ENCODE measurements at places on chromosomes 4 and X. TPM values are rescaled to one million over a fixed set of nuclear protein-coding genes. Genes with fewer than 3 reads are reported as not detected.

GRCh38 chr4:10120943-10121567, 4.5 kb upstream of the WDR1 start:
- no peak overlapping the region for H3K27ac ChIP-seq
- H3K4me1 ChIP-seq: peaks cover 37% of the 10 kb centered on the region
- H3K4me3 ChIP-seq: no peak overlapping the region

DNA sequence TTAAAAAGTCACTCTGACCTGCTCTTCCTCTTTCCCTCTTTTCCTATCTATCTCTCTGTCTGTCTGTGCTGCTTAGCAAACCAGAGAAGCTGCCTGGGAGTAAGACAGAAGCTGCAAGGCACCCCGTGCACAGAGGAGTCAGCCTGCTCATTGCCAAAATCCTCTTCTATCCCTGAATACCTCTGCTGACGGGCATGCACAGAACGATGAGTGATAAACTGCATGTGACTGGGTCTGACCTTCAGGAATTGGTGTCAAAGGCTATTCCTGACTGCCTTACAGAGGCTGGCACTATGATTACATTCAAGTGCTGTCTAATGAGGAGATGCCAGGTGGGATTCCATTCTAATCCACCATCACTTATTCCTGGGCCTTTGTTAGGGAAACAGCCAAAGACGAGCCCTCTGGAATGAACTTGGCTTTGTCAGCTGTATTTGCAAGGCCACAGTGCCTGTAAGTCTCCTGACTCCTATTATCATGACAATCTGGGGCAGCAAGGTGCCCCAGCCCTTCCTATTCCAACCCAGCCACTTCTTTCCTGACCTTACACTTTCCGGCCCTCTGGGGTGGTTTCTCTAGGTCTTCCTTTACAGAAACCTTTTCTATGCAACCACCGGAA, 45.4 kb upstream of the CTAG2 start:
- peaks cover 7% of the 10 kb centered on the region for H3K4me1 ChIP-seq
- peaks cover 2% of the 10 kb centered on the region for H3K36me3 ChIP-seq
- H3K27ac ChIP-seq: no peak overlapping the region
- H3K27me3 ChIP-seq: no peaks in the 10 kb centered on the region
- no peak for DNase-seq

DNA sequence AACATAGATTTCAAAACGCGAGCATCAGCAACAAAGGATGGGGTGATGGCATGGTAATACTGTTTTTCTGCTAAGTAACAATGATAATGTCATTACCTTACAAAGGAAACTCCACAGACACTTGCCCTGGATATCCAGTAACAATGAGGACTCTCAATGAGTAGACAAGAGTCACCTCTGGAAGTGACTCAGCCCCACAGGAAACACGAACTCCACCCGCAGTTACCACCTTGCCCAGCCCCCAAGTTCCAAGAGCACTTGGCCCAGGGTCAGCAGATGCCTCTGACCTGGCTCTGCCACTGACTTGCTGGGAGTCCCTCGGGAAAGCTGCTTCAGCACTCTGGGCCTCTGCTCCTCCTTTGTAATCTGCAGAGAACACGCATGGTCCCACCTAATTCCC, 110.3 kb upstream of the MAP3K15 start:
- no peak for DNase-seq
- peaks cover 52% of the 10 kb centered on the region for H3K4me1 ChIP-seq
- H3K27ac ChIP-seq: peak overlapping the region; percentile 55
- no peak overlapping the region for H3K4me3 ChIP-seq

DNA sequence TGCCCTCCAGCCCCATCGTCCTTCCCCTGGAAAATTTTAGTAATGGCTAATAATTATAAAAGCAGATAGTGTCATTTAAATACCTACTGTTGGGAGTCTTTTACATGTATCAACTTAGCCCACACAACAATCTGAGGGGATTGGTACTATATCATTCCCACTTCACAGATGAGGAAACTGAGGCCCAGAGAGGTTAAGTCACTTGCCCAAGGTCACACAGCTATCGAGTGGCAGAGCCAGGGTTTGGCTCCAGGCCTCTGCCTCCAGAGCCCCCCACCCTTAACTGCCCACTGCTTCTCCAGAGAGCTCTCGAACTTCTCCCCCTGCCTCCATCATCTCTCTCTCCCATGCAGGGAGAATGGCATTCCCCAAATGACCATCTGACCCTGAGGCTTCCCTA, 7.4 kb downstream of the C4orf50 start:
- no peak for DNase-seq
- no peak overlapping the region for H3K4me3 ChIP-seq
- H3K27me3 ChIP-seq: peaks cover 45% of the 10 kb centered on the region
- H3K36me3 ChIP-seq: no peaks in the 10 kb centered on the region
- no peak overlapping the region for H3K27ac ChIP-seq
- no peaks in the 10 kb centered on the region for H3K4me1 ChIP-seq

DNA sequence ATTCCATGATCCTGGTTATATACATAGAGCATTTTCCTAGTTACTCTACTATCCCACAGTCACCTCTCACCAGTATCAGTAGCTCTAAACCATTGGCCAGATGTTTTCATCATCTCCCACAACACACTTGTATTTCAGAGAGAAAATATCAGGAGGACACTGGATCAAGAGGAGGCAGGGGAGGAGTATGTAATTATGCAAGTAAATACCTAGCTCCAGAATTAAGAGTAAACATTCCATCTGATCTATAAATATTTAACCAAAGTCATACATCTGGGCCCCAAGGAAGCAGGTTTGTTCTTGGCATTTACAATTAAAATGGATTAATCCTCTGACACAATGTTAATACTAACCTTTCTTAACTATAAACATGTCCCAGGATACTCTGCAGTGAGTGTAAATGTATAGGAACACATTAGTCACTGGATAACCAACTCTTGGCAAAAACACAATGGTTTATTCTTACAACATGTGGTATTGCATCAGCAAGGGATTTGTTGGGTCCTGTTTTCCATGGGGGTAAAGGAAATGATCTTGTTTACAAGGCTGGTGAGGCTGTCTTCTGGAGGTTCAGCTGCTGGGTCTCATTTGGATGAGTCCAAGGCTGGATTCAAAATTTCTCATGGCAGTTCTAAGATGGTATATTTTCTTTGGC, 170.1 kb downstream of the ATG4A start:
- H3K36me3 ChIP-seq: peaks cover under 1% of the 10 kb centered on the region
- H3K4me3 ChIP-seq: no peak overlapping the region
- no peak for DNase-seq
- H3K4me1 ChIP-seq: peaks cover 7% of the 10 kb centered on the region

GRCh38 chr4:184395971-184396391, 78.4 kb downstream of the IRF2 start:
- H3K4me3 ChIP-seq: no peak overlapping the region
- peaks cover 37% of the 10 kb centered on the region for H3K36me3 ChIP-seq
- no peaks in the 10 kb centered on the region for H3K27me3 ChIP-seq
- no peak overlapping the region for H3K27ac ChIP-seq
- H3K4me1 ChIP-seq: peaks cover 21% of the 10 kb centered on the region

DNA sequence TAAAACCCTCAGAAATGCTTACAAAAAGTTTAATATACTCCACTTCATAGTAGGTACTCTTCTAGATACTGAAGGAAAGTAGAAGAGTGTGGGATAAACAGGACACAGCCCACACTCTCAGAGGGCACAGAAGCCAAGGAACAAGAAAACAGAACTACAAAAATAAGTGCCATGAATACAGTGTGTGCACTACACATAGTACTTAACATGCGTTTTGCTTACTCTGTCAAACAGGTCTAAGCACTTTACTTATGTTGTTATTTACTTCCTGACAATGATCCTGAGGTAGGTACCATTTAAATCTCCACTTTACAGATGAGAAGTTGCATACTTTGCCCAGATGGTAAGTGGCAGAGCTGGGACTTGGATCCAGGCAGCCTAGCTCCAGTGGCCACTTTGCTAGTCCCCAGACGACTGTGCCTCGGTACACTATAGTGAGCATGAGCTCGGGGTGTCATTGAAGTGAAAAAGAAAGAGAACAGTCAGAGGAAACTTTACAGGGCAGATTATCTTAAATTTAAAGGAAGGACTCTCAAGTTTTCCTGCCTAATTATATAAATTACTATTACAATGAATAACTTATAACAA, 120.3 kb downstream of the BANK1 start:
- no peak for DNase-seq
- no peaks in the 10 kb centered on the region for H3K27me3 ChIP-seq
- H3K27ac ChIP-seq: no peak overlapping the region
- H3K4me3 ChIP-seq: no peak overlapping the region

DNA sequence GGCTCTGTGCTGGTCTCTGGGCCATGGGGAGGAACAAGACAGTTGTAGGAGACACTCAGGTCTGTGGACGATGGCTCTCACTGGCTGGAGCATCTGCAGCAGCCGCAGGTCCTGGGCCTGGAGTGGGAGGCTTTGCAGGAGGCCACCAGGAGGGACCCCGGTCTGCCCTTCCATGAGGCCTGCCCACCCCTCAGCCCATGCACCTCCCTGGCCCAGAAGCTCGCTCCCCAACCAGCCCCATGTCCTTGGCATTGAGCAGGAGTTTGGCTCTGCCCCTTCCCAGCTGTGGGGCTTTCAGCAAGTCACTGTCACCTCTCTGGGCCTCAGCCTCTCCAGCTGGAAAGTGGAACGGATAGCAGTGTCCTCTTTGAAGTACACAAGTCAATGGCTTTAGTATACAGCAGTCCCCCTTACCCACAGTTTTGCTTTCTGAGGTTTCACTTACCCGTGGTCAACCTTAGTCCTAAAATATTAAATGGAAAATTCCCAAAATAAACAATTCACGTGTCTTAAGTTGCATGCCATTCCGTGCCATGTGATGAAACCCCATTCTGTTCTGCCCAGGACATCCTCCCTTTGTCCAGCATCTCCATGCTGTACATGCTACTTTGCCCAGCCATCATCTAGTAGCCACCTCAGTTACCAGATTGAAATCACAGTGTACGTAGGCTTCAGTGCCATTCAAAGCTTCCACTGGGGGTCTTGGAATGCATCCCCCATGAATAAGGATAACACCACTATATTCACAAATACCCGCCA, 104.0 kb downstream of the CPZ start:
- no peak overlapping the region for H3K4me3 ChIP-seq
- H3K27me3 ChIP-seq: peaks cover 52% of the 10 kb centered on the region
- no peaks in the 10 kb centered on the region for H3K4me1 ChIP-seq
- peaks cover 1% of the 10 kb centered on the region for H3K36me3 ChIP-seq
- no peak overlapping the region for H3K27ac ChIP-seq
- DNase-seq: peak; percentile 79

- H3K4me1 ChIP-seq: no peaks in the 10 kb centered on the region
- peak within 1 kb of the TSS; percentile 84 for H3K4me3 ChIP-seq
- no peak within 1 kb of the TSS for H3K27ac ChIP-seq
- no peaks in the 10 kb centered on the region for H3K27me3 ChIP-seq
These were observed at the start of gene GPRASP1 for GRCh38 chrX:102651242-102652011. Gene GPRASP1, plus strand, starts transcription at chrX:102651483. Its CDS starts 2,431 bp downstream, at chrX:102653914.

DNA sequence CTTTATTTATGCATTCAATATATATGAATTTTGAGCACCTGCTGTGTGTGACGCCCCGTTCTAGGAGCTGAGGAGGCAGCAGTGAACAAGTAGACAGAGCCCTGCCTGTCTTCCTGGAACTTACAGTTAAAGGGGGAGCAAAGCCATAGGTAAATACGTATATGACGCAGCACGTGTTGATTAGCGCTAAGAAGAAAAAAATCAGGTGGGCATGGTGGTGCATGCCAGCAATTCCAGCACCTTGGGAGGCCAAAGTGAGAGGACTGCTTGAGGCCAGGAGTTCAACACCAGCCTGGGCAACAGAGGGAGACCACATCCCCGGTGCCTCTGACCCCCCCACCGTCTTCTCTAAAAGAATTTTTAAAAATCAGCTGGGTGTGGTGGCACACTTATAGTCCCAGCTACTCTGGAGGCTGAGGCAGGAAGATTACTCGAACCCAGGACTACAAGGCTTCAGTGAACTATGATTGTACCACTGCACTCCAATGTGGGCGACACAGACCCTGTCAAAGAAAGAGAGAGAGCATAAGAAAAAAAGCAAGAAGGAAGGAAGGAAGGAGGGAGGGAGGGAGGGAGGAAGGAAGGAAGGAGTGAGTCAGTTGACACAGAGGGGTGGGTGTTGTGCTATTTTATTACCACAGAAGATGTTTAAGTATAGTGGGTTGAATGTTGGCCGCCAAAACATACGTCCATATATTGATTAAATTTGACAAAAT, 5.4 kb upstream of the KIAA0232 start:
- no peak for DNase-seq
- peaks cover 2% of the 10 kb centered on the region for H3K27me3 ChIP-seq

DNA sequence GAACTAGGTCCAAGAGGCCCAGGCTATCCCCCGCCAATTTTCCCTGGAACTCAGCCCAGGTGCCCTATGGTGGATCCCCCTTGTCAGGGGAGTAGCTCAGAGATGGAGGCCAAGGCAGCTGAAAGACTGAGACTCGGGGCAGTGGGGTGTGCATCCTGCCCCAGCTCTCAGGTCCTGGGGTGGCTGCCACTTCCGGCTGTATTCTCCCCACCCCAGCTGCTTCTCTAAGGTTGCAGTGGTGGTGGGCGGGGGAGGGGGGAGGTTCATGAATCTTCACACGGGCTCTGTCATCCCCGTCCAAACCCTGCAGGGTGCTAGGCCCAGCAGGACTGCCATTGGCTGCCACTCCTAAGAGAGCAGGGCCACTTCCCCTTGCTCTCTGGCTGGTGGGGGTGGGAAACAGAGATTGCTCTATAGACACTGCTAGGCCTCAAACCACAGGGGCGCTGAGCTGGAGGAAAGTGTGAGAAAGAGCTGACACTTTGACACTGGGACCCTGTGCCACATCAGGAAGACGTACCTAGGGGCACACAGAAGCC, 1.5 kb downstream of the SASH3 start:
- H3K4me3 ChIP-seq: no peak overlapping the region
- no peaks in the 10 kb centered on the region for H3K36me3 ChIP-seq
- no peak overlapping the region for H3K27ac ChIP-seq
- H3K4me1 ChIP-seq: no peaks in the 10 kb centered on the region
- peak; percentile 65 for DNase-seq
- peaks cover 8% of the 10 kb centered on the region for H3K27me3 ChIP-seq

GRCh38 chr4:146592019-146592418, 46.7 kb upstream of the POU4F2 start:
- no peak for DNase-seq
- H3K4me3 ChIP-seq: no peak overlapping the region
- H3K27ac ChIP-seq: no peak overlapping the region
- H3K27me3 ChIP-seq: no peaks in the 10 kb centered on the region
- H3K4me1 ChIP-seq: no peaks in the 10 kb centered on the region

DNA sequence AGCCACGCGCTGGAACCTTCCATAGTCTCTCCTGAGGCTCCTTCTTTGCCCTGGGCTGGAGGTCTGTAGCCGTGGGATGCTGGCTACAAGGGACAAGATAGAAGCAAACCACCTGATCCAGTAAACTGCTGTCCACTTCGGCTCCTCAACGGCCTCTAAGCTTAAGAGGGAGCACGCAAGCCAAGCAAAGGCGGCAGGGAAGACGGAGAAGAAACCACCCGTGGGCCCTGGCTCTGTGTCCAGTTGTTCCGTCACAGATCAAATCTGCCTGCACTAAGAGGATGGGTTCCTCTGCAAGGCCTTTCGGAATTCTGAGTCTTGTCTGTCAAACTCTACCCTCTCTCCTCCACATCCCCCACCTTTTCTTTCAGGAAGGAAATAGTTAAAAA, 401 bp upstream of the EDNRA start:
- H3K27me3 ChIP-seq: no peaks in the 10 kb centered on the region
- DNase-seq: no peak
- peaks cover 7% of the 10 kb centered on the region for H3K36me3 ChIP-seq
- H3K27ac ChIP-seq: peak overlapping the region; percentile 94
- peaks cover 46% of the 10 kb centered on the region for H3K4me1 ChIP-seq
- peak overlapping the region; percentile 94 for H3K4me3 ChIP-seq

Gene SLC9B1
- 1.3 TPM for total RNA-seq

Gene ZNF157
- 0.15 TPM for total RNA-seq

Gene HAND2
- not detected for total RNA-seq

Gene PPP4R3C
- not detected for total RNA-seq

Gene FGA
- total RNA-seq: not detected

Gene GPAT3
- 0.07 TPM for total RNA-seq

All from chondrocyte (in vitro differentiated cells).